ENCODE measurements at places on chromosomes 11 and 22.

DNA sequence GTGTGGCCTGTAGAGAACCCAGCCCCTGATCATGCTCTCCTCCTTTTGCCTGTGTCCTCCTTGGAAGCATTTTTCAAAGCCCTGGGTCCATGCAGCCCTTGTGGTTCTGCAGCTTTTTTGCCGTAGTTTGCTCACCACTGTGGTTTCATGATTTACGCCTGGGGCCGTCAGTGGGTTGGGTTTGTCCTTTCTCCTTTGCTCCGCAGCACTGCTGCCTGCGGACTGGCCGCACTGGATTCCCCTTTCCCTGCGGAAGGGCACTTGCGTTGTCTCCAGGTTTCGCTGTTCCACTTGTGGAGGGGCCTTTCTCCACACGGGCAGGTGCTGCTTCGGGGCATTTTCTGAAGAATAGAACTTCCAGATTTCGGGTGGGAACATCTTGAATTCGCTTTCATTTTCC is 1260.9 kb downstream of the BRD1 start:
- DNase-seq = no peak

DNA sequence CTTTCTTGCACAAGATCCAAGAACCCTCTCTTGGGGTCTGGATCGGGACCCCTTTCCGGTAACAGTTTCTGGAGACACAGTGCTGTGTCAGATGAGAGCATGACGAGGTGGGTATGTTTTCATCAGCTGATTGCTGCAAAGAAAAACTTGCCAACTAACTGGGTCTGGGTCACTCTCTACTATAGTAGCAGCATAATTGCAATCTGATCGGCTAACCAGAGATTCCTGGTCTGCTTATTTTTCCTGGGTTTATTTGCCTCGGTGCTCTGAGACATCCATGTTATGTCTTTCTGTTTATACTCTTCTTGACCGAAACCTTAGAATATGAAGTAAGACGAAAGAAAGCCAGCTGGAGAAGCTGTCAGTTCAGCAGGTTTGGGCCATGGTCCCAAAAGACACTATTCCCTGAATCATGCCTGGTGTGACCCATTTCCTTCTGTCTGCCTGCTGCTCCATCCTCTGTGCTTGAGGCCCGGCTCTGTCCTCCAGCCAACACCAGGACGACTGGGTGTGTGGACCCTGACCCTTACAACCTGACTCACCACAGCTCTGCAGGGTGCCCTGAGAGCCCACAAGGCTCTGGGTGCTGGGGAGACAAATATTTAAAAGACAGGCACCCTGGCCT is 24.1 kb upstream of the CLMP start:
- no peak for DNase-seq

- no peak for DNase-seq
Measured at GRCh38 chr11:3836903-3837302, 3.9 kb downstream of the RHOG start.

DNA sequence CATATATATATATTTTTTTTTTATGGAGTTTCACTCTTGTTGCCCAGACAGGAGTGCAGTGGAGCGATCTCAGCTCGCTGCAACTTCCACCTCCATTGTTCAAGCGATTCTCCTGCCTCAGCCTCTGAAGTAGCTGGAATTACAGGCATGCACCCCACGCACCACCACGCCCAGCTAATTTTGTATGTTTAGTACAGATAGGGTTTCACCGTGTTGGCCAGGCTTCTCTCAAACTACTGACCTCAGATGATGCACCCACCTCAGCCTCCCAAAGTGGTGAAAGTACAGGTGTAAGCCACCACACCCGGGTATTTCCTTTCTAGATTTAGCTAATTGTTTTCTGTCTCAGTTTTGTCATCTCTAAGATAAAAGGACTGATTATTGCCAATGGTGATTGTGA is 821.1 kb downstream of the CNTN5 start:
- no peak for DNase-seq

DNA sequence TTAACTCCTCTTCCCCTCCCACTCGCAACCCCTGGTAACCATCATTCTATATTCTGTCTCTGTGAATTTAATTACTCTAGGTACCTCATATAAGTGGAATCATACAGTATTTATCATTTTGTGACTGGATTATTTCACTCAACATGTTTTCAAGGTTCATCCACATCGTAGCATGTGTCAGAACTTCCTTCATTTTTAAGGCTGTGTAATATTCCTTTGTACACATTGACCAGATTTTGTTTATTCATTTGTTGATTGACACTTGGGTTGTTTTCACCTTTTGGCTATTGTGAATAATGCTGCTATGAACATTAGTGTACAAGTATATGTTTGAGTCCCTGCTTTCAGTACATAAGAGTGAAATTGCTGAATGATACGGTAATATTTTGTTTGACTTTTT is 2.7 kb upstream of the GNB1L start:
- DNase-seq = no peak

DNA sequence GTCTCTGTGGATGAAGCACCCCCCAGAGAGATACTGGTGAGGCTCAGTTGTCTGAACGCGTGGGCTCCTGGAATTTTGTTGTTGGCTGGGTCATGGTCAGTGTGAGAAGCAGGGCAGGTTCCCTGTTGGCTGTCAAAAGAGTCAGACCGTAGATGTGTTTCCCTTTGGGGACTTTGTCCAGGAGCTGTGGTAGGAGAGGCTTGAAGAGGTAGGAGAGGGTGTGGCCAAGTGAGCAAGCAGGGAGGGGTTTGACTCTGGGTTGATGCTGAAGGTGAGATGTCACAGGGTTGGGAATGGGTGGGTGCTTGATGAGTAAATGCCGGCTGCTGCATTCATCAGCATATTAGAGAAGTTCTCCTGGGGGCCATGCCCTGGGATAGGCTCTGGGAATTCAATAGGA is 803.2 kb downstream of the TBC1D22A start:
- DNase-seq = no peak

- no peak for DNase-seq
Measured at GRCh38 chr11:1131033-1131911, 26.5 kb upstream of the MUC5AC start.

GRCh38 chr11:123185326-123185725 is 9.7 kb downstream of the CLMP start:
- no peak for DNase-seq

GRCh38 chr11:42315267-42315666 is 855.8 kb upstream of the LRRC4C start:
- no peak for DNase-seq

DNA sequence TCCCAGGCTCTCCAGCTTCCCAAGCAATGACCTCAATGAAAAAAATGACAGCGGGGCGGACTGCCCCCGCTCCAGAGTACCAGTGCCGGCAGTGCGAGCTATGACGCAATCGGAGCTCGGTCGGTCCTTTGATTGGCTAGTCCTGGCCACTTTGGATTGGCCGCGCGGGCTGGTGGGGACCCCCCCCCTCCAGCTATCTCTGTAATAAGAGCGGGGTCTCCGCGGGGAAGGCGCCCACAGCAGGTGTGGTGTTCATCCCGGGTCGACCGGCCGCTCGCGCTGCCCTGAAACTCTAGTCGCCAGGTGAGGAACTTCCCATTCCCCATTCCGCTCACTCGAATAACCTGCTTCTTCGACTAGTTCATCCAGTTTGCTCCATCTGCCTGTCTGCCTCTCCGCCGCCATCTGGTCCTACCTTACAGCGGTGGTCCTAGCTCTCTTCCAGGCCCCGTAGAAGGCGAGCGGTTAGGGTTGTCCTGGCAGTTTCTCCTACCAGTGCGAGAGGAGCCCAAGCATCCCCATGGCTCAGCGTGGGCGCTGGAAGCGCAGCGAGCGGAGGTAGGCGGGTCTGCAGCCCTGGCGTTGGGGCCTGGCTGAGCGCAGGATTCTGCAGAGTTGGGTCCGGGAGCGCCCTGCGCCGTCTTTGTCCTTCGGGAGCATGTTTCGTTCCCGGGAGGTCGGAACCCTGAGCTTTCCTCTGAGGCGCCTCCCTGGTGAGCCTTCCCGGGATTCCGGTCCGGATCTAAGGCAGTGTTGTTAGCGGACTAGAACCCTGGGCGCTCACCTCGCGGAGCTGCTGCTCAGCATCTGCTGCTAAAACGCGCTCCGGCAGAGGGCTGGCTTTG is at the start of gene CALCB:
Gene CALCB, plus strand, starts transcription at position 233 of the 845 bp plus-strand sequence. CDS start 1,126 bp downstream, outside the sequence.
- DNase-seq = no peak

DNA sequence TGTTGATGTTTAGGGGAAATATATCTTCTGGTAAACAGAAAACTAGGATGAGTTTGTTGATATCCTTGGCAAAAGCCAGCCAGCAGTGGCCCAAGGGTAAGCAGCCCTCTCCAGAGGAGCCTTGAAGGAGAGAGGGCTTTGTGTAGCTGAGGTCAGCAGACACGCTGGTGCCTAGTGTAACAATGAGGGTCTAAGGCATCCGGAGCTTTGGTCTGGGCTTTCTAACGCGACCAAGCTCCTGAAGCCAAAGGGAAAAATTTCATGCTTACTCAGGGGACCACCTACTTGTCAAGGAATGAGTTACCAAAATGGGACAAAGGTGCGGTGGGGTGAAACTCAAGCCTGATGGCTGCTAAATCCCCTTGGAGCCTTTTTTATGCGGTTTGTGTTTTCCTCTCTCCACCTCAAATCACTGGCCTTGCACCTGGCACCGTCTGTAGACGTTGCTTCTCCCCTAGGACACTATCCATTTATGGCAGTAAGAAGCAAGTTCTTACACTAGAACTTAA is 134.9 kb downstream of the DBX1 start:
- no peak for DNase-seq
